NCI-H1436 (cell line): ENCODE measurements at places on chromosomes 11 and 22.
A peak's percentile ranks its signal among the peaks of the same experiment; 100 is the strongest.

DNA sequence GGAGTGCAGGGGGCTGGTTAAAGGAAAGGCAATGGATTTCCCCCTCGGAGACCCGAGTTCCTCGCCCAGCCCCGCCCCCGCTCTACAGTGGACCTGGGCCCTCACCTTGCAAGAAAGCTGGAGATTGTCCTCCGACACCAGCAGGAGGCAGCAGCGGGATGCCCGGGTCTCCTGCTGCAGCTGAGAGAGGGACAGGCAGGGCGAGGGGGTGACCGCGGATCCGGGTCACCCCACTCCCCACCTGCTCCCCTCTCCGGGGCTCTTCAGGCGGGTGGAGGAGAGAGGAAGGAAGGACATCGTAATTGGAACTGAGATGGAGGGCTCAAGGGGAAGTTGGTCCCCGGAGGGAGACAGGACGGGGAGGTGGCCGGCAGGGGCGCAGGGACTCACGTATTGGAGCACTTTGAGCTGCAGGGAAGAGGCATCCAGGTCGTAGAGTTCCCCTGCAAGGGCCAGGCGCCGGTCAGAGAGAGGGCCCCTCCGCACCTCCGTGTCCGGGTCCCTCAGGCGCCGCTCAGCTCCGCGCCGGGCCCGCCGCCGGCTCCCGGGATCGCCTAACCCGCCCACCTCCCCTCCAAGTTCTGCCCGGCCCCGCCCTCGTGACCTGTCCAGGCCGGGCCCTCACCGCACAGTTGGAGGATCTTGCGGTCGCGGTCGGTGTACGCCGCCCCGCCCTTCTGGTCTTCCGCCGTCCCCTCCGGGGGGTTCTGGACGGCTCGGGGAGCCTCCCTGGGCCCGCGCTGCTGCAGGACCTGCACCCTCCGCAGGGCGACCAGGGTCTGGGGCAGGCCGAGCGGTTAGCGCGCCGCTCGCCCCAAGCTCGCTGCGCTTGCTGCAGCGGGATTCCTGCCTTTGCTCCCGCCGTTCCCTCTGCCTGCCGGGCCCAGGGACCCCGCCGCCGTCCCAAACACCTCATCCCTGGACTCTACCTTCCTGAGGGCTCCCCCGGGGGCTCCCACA, 84.1 kb downstream of the PDE2A start:
- DNase-seq, result no peak

GRCh38 chr11:102097186-102097585, 13.1 kb upstream of the YAP1 start:
- no peak for DNase-seq

DNA sequence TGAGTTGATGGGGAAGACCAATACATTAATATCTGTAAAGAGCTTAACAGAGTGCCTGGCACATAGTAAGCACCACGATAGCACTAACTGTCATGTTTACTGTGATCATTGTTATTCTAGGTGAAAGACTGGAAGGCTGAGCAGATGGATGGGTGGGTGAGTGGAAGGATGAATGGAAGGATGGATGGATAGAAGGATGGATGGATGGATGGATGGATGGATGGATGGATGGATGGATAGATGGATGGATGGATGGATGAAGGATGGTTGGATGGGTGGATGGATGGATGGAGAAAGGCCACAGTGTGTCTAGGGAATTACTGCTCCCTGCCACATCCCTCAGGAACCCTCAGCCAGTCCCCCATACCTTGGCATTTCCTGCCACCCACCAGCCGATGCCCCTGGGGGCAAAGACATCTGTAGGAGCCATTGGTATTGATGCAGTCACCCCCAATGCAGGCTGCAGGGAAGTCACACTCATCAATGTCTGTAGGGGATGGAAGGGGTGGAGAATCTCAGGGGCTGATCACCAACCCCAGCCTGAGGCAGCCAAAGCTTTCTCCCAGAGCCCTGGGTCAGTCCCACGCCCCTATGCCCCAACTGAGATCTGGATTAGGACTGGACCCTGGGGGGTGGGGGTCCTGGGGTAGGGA, 15.3 kb downstream of the LTBP3 start:
- no peak for DNase-seq

DNA sequence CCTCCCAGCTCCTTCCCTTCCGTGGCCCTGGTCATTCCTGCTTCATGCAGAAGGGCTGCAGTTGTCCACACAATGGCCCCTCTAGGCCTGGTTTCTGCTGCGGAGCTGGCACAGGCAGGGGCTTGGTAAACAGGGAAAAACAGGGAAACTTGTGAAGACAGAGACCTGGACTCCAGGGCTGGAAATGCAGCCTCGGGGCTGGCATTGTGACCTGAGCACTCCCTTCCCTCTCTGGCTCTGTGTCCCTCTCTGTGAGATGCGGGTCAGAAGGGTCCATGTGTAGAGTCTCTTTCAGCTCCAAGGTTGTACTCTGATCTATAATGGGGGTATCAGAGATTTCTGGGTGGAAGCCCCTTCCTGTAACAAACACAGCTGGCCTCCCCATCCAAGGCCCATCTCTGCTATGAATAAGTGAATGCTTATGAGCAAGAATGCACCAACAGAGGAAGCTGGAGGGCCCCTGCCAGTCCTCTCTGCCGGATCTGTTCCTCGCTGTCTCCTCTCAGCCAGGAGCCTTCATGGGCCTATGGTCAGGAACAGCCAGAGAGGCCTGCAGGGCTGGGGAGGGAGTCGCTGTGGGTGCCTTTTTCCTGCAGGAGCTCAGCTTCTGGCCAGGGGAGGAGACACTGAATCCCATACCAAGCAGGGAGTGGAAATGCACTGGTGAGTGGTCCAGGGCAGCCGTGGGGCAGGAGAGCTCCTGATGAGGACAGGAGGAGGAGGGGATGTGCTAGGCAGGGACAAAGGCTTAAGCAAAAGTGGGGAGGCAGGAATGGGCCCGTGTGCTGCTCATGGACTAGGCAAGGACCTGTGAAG, 6.7 kb upstream of the DERL3 start:
- DNase-seq, result no peak

DNA sequence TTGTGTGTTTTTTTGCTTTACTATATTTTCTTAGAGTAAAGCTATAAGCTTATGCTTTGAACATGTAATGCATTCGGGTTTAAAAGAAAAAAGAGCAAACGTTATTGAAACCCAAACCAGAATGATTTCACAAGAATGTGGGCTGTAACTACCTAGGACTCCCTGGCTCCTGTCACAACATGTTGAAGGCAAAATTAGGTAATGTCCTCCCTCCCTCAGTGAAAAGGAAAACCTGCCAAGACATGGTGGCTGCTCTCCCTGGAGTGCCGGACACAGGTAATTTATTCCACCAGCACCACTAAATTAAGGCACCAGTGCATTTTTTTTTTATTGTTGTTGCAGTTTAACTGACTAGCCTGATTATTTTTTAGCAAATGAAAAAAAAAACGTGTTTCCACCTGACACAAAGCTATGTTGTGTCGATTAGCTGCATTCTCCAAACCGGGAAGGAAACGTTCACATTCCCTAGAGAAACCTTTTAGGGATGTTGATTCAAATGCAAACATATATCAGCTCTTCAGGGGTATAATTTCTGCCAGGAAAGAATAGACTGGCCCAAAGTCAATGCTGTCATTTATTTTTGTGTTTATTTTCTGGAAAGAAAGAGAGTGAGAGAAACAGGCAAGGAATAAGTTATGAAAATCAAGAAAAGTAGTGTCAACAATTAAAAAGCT, 134.6 kb downstream of the CCDC34 start:
- DNase-seq, result no peak

DNA sequence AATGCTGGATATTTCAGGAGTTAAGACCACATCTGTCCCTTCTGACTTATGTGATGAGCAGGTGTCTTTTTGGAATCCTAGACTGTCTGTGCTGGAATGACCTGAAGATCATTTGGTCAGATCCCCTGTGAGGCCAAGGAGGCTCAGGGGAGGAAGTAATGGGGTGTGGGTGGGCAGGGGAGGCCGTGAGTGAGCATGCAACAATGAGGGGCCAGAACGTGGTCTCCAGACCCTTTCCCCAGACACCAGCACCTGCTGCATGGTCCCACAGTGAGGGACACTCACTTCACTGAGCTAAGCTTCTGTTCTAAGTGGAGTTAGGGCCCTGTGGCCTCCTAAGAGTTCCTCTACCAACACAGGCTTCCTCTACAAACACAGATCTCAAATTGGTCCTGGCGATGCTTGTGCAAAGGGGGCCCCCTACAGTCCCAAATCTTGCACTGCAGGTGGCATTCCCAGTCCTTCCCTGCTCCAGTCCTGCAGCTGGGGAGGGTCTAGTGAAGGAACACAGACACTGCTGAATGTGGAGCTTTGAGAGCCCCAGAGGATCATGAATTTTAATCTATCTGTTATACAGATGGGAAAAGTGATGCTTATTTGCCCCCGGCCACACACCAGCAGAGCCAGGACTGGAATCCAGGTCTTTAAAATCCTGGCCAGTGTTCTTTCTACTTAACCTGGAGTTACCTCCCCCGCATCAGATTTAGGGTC, 7.4 kb downstream of the USP2 start:
- DNase-seq, result peak; percentile 53

- no peak for DNase-seq
These were observed 30.2 kb upstream of the CSTF3 start for GRCh38 chr11:33191467-33191866.

DNA sequence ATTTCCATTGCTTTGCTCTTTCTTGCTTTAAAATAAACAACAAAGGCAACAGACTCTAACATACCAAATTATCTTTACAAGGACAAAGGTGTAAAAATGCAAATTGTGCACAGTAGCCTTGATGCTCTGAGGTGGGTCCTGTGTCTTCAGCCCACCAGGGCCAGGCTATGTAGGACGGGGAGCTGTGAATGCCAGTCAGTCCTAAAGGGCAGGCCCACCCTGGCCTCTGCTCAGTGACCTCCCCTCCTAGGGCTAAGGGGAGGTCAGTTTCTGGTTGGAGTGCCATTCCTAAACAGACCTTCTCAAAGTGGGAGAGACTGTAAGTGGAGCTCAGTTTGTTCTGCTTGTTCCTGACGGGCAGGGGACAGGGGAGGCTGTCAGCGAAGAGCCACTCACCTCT, 78.0 kb upstream of the SUSD2 start:
- no peak for DNase-seq

DNA sequence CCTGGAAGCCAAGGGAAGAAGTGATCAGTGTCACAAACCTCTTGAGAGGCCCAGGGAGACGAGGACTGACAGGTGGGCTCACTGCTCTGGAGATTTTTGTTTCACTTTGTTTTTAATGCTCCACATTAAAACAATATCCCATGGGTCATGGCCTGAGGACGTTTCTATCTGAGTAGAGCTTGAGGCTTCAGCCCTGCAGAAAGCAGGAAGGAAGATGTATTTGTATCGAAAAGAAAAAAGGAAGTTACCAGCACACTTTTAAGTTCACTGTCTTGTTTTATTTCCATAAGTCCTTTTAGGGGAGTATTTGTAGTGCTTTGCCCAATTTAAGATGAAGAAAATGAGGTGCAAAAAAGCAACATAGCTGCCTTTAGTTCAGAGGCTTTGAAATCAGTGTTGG, 191.1 kb downstream of the GRIK4 start:
- DNase-seq, result no peak

DNA sequence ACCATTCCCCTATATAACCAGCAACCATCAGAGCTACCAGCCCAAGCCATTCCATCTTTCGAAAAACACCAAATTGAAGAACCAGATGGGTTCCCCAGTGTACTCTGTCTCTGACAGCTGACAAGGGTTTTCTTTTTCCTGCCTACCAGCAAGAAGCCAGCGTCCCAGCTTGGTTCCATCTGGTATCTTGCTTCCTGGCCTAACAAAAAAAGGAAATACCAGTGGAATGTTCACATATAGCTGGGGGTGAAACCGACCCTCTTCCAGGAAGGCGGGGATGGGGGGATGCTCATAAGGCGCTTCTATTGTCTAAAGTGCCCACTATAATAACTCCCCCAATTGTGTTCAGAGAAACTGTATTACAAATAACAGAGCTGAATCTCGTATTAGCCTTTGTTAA, 172.3 kb downstream of the LDLRAD3 start:
- DNase-seq, result no peak

DNA sequence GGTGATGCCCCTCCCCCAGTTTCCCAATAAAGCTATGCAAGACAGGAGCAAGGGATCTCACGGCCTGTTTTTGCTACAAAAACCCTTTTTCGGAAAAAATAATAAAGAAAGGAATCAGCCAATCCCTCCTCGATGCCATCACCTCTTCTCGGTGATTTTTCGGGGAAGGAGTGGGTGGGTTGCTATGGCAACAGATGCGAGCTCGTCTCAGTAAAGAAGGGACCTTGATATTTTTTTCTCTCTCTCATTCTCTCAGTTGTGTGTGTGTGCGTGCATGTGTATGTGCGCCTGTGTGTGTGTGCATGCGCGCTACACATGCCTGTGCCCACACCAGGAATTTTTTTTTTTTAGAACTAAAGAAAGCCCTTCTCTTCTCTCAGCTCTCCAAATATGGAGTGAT, 3.8 kb upstream of the NPAS4 start:
- DNase-seq, result no peak

GRCh38 chr22:46303347-46303965, 6.8 kb downstream of the GTSE1 start:
- no peak for DNase-seq

- no peak for DNase-seq
These were observed 94.6 kb upstream of the PGR start for GRCh38 chr11:101224221-101224620.
